Hematopoietic multipotent progenitor cell treated with erythropoietin and hydrocortisone succinate and interleukin-3 and kit ligand, for 4 days (in vitro differentiated cells): ENCODE measurements at places on chromosomes 6 and 20.

GRCh38 chr6:3616565-3617176 is 134.8 kb downstream of the PXDC1 start:
- DNase-seq, result no peak

DNA sequence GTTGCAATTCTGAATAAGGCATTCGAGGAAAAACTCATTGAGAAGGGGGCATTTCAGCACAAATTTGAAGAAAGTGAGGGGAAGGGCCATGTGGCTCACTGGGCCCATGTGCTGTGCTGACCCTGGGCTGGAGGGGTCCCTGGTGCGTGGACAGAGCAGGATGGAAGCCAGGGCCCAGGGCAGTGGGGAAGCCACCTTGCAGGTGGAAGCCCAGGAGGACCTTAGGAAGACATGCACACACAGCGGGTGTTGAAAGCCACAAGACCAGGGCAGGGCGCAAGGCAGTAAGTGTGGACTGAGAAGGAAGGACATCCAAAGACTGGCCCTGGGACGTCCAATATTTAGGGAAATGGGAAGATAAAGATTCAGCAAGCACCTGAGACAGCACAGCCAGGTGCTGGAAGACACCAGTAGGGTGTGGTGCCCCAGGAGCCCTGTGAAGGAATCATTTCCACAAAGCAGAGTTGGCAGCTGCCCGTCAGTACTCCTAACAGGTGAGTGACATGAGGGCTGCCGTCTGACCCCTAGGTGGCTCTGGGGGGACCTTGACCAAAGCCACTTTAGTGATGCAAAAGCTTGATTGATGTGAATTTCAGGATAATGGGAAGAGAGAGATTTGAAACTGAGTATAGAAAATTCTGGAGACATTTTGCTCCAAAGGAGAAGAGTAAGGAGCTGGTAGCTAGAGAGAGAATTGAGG is 254.4 kb upstream of the EXOC2 start:
- no peak for DNase-seq

- DNase-seq, result no peak
Observed at GRCh38 chr6:39565956-39566355, 159.3 kb downstream of the KIF6 start.

DNA sequence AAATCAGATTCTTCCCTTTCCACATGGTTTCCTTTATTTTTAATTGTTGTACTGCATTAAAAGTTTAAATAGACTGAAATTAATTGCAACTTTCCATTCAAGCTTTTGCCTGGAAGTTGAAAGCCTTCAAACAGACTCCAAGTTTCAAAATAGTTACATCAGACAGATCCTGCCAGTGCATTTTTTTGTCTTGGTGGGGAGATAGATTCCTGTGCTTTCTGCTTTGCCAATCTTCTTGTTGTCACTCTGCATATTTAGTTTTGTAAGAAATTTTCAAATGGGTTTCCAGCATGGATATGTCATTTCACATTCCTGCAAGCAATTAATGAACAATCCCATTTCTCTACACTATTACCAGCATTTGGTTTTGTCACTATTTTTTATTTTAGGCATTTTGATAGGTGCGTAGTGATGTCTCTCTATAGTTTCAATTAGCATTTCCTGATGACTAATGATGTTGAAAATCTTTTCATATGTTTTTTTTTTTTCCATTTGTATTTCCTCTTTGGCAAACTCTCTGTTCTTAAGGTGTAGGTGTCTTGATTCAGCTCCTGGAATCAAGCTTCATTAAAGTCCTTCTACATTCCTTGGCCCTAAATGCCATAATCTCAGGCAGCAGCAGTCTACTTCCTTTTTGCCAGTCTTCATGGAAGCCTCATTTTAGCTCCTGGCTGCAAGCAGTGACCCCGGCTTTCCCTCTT is 40.5 kb downstream of the SCP2D1 start:
- DNase-seq, result no peak

- no peak for DNase-seq
Observed at GRCh38 chr6:69005199-69005598, 370.1 kb downstream of the ADGRB3 start.
